Astrocyte of the cerebellum (primary cell): ENCODE measurements at places on chromosomes 3 and 15.

DNA sequence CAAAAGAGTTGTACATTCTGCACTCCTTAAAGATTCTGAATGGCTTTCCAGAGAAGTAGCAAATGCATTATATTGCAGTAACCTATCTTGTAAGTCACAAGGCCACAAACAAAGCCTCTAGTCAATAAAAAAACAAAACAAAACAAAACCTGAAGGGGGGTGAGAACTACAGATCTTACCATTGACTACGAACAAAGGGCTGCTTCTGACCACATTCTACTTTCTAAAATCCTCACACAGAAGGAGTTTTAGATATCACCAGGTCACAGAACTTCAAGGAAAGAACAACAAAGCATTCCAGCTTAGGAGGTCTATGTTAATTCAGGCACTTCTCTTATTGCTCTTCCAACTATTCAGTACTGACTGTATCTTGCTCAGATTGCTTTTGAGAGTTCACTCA is 343.0 kb downstream of the ZBTB20 start:
- no peak for DNase-seq

GRCh38 chr3:167306319-167306718 is 73.8 kb downstream of the ZBBX start:
- no peak for DNase-seq

GRCh38 chr3:167091226-167091625 is 288.9 kb downstream of the ZBBX start:
- no peak for DNase-seq

DNA sequence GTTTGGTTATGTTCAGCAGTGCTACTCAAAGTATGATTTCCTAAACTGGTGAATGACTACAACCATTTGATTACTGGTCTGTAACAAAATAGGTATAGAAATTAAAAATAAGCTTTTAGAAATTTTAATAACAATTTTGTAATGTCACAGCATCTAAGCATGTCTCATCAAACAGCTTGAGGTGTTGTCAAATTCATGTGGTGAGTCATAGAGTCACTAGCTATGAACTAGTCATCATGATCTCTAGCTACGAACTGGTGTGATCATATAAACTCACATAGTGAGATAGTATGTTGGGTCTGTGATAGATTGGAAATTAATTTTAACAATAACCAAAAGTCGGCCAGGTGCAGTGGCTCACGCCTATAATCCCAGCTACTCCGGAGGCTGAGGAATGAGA is 213.9 kb upstream of the RBMS3 start:
- DNase-seq = no peak

- no peak for DNase-seq
These were observed 536 bp downstream of the WDR73 start for GRCh38 chr15:84653584-84653909.
